Activated T-cell treated with anti-CD3 and anti-CD28 coated beads, Interleukin-2, amount 50 U/mL, for 72 hours (primary cell): ENCODE measurements at places on chromosomes 1 and 21.

GRCh38 chr1:205998457-205999241 is 4.5 kb downstream of the RAB7B start:
- no peak for DNase-seq

- DNase-seq, result peak; percentile 34
Measured at GRCh38 chr1:38608202-38608864, 251.2 kb downstream of the RRAGC start.

DNA sequence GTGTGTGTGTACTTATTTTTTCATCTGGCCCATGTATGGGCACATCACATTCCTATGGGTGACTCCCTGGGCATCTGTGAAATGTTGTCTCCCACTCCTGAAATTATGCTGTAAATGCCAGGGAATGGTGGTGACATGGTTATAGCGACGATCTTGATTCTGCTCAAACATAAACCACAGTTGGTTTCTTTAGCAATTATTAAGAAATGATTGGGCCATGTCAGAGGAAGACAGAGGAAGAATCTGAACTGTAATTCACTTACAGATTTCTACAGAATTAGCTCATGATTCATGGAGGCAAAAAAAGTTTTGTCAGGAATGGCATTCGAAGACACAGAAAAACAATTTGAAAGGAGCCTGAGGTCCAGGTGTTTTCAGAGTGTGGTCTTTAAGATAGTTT is 25.8 kb upstream of the KCNE1 start:
- DNase-seq, result no peak

GRCh38 chr1:178910023-178910422 is 39.1 kb upstream of the ANGPTL1 start:
- no peak for DNase-seq

DNA sequence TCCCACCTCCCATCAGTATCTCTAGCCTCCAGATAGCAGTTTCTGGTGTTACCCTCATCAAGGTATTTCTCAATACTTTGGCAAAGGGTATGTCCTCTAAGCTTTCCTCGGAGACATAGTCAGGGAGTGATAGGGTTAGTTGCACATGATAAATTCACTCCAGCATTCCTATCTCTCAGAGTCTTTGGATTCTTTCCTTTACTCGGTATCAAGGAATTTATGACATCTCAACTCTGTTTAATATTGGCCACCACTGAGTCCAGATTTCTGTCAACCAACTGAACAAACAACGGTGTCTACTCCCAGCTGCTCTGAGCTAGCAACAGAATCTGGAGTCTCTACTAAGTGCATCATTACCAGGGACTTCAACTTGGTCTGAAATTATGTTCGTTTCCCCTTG is 233.4 kb downstream of the TM2D1 start:
- no peak for DNase-seq

DNA sequence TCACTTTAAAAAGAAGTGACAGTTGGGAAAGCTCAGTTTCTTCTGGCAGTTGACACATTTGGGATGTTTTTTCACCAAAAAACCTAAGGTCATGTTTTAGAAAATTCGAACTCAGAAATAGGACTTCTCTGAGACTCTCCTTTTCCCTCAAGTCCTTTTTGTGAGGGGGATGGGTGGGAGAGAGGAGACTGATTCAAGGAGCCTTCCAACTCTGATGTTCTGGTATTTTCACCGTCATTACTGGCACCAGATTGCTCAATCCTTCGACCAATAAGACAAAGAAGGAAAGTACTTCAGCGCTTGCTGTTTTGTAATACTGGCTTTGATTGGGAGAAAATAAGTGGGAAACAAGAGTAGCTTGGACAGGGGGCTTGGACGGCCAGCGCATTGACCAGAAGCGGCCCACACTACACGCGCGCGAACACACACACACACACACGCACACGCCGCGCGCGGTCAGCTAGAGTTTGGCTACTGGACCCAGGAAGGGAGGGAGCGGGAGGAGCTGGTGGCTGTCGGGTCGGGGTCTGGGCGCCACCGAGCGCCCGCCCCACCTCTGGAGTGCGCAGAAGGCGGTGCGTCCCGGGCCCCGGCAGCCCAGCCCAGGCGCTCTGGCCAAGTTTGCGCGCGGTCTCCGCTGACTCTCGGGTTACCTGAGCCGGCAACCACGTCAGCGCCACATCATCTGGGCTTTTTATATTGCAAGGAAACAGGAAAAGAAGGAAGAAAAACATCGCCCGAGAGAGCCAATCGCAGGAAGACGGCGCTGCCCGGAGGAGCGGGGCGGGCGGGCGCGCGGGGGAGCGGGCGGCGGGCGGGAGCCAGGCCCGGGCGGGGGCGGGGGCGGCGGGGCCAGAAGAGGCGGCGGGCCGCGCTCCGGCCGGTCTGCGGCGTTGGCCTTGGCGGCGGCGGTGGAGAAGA is at the start of gene KCNK1:
TSS of gene KCNK1 (plus strand) at position 855 of the 921 bp plus-strand sequence. CDS start at position 921, 66 bp downstream.
- DNase-seq, result no peak

DNA sequence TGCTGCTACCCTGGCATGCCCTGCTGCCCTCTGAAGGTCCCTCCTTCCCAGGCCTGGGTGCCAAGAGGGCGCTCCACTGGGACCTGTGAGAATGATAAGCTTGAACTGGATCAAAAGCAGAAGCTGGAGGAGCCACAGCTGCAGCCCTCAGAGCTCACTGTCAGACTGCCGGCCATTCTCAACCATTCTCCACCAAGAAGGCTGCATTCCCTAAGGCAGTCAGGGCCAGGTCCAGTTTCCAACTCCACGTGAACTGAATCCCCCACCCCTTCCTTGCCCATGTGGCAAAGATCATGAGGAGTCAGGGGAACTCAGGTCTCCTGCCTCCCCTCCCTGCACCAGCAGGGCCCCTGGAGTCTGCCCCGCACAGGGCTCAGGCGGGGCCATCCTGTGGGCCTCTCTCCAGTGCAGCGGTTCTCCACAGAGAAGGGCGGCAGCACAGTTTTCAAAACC is 19.5 kb downstream of the SLC1A7 start:
- no peak for DNase-seq
